SHP77 (cell line): ENCODE measurements at places on chromosomes 1 and 21.

DNA sequence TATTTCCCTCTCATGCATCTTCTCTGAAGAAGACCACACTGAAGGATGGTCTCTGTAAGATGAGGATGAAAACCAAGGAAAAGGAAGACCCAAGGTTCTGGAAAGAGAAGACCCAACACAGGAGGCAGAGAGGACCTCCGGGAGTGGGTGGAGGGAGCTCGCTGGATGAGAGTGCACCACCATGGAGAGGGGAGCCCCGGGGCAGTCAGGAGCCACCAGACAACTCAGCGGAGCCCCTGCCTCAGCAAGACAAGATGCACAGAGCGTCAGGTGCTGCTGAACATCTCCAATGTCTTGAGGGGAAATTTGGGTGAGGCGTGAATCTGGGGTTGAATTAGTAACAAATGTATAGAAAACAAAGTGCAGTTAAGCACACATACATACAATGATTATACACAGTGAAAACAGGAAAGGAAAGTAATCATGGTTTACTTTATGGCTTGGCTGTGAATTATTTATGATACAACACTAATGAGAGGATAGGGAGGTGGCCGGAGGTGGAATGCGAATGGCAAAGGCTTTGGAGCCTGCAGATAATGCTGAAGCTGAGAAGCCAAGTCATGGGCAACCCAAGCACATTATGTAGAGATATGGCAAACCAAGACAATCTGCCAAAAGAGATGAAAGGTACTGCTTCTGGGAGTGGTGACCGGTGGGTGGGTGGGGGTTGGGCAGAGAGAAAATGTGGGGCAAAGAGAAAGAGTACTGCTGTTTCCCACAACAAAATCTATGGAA is 80.4 kb upstream of the EDN2 start:
- DNase-seq, result no peak

DNA sequence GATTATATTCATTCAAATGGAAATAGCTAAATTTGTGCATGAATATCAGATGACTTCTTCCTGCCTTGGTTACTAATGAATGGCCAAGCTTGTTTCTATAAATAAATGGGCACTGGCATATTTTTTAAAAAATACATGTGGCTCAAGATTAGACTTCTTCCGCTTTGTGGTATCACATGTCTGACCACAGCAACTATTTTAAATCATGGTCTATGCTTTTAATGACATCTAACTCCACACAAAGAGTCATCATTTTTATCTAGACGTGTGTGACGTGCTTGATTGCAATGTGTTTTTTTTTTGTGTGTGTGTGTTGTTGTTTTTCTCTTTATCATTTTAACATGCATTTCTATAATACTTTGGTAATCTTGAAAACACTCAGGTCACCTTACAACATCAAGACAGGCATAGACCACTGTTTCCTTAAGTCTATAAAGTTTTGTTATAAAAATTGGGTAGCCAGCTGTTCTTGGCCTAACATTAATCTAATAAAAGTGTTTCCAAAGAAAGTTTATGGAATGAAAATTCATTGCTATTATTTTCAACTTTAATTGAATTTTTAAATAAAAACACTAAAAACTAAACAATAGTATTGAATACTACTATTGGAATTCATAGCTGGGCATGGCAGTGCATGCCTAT is 29.5 kb downstream of the RGS1 start:
- DNase-seq, result no peak

DNA sequence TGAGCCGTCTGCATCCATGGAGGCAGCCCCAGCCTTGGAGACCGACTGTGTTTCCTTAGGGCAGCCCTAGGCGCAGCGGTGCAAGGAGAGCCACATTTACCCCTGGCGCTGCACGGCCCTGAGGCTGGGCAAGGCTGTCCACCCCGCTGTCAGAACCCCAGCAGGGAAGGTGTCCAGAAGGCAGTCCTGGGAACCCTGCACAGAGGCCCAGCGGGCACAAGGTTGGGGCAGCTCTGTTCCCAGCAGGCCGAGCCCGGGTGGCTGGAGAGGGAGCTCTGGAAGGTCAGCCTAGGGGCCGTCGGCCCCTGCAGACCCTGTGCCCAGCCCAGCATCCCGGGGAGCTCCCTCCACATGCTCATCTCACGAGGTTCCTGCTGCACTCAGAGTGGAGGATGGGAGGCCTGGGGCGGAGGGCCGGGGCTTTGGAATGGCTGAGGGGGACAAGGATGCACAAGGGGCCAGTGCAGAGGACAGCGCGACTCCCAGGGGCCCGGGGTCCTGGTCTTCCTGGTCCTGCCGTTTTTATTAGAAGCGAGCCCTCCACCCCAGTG is 19.9 kb upstream of the SAMD11 start:
- no peak for DNase-seq

DNA sequence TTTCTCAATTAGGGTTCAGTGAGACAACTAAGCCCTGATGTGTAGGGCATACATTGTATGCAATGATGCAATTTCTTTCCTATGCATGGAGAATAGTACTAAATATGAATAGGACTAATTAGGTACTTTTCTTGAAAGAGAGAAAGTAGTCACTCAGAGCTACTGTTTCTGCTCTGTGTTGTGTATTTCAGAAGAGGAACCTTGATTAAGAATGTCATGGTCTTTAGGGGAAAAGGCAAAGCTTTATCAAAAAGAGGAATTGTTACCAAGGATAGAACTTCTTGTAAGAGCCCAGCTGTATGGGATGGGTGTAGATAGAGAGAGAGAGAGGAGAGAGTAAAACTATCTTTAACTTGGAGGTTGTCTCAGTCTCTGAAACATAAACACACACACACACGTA is 49.1 kb downstream of the HLX start:
- DNase-seq, result no peak

- no peak for DNase-seq
These were observed 7.7 kb upstream of the LCE3A start for GRCh38 chr1:152630596-152630995.

DNA sequence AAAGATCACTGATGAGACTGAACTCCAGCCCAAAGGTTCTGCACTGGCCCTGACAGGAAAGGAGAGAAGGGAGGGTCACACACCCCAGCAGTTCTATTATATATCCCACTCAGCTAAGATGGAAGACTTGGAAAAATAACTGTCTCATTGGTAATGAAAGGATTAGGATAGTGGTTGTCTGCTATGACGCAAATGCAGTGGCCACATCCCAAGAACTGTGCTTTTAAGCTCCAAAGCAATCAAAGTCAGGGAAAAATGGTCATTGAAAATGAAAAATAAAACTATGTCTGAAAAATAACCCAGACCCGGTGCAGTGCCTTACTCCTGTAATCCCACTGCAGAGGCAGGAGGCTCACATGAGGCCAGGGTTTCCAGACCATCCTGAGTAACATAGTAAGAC is 31.0 kb downstream of the PSMG1 start:
- DNase-seq, result no peak

DNA sequence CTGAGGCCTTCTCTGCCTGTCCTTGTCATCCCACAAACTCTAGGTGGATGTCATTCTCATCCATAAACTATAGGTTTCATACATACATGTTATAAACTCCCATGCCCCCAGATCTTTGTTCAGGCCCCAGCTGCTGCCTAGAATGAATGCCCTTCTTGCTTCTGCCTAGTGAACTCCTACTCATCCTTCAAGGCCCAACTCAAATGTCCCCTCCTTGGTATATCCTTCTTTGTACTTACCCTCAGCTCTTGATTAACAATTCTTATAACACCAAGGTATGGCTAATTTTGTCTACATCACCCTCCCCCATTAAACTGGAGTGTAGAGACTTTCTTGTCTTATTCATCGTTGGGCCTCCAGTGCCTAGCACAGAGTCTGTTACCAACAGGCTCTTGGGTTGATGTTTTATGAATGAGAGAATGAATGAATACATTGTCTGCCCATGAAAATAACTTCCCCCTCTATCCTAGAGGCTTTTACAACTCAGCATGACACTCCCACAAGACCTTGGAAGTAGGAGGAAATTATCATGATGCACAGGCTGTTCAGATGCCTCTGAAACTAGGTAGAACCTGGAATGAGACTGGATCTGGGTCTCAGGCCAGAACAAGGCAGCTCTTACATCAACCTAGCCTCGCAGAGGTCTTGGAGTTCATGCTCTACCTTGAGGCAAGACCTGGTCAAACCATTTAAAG is 26.9 kb downstream of the EPHB2 start:
- DNase-seq, result no peak

DNA sequence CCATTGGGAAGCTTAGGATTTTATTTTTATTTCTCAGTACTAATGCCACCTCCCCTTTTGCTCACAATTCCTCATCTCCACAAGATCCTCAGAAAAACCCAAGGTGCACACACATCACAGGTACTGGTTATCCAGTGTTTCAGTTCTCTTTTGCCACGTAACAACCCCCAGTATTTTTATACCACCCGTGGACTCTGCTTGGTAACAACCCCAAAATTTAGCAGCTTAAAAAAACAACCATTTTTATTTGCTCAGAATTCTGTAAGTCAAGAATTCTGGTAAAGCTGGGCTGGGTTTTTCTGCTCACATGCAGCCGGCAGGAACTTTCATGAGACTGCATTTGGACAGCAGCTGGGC is 180.0 kb downstream of the KAZN start:
- no peak for DNase-seq

- no peak for DNase-seq
These were observed 67.8 kb downstream of the FASLG start for GRCh38 chr1:172726740-172727139.

GRCh38 chr1:192998536-192998935 is 60.6 kb downstream of the UCHL5 start:
- no peak for DNase-seq
